ENCODE measurements at places on chromosomes 11 and 22.

DNA sequence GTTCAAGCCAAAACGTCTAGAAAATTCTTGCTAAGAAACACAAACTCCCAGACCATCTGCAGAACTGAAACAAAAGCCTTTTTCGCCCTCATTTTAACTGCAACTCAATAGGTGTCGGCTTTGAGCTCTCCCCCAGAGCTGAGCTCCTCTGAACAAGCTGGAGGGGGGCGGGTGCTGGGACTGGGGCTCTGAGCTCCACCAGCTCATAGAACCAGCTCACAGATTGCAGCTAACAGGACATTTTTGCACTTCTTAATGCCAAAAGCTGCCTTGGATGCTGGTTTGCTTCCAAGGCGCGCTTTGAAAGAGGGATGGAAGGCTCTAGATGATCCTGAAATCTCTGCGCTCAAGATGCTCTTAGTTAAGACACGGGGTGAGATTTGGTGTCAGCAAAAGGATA is 6.0 kb upstream of the YWHAH start:
- no peaks in the 10 kb centered on the region for H3K36me3 ChIP-seq
- H3K4me1 ChIP-seq = peaks cover 23% of the 10 kb centered on the region
- H3K4me3 ChIP-seq = no peak overlapping the region

- H3K27me3 ChIP-seq = no peaks in the 10 kb centered on the region
- H3K27ac ChIP-seq = no peak overlapping the region
- H3K36me3 ChIP-seq = no peaks in the 10 kb centered on the region
- no peak for DNase-seq
- no peak overlapping the region for H3K4me3 ChIP-seq
Observed at GRCh38 chr11:15558513-15559181, 443.9 kb downstream of the INSC start.

- no peak for DNase-seq
- no peak overlapping the region for H3K4me3 ChIP-seq
- H3K4me1 ChIP-seq = no peaks in the 10 kb centered on the region
- H3K36me3 ChIP-seq = no peaks in the 10 kb centered on the region
- H3K27me3 ChIP-seq = no peaks in the 10 kb centered on the region
Observed at GRCh38 chr11:11217289-11217928, 135.6 kb downstream of the CSNK2A3 start.

- H3K4me1 ChIP-seq = no peaks in the 10 kb centered on the region
- no peaks in the 10 kb centered on the region for H3K27me3 ChIP-seq
- H3K36me3 ChIP-seq = no peaks in the 10 kb centered on the region
- H3K27ac ChIP-seq = no peak overlapping the region
- no peak for DNase-seq
Observed at GRCh38 chr11:127023991-127024390, 23.4 kb upstream of the KIRREL3 start.

GRCh38 chr11:2679011-2679676 is 20.6 kb downstream of the KCNQ1OT1 start:
- no peak for DNase-seq
- no peak overlapping the region for H3K27ac ChIP-seq
- H3K27me3 ChIP-seq = no peaks in the 10 kb centered on the region
- no peak overlapping the region for H3K4me3 ChIP-seq
- peaks cover 25% of the 10 kb centered on the region for H3K36me3 ChIP-seq
- peaks cover 28% of the 10 kb centered on the region for H3K4me1 ChIP-seq

- H3K27ac ChIP-seq = no peak overlapping the region
- H3K36me3 ChIP-seq = no peaks in the 10 kb centered on the region
- no peaks in the 10 kb centered on the region for H3K4me1 ChIP-seq
Observed at GRCh38 chr11:71209181-71209580, 43.2 kb downstream of the SHANK2 start.

- no peaks in the 10 kb centered on the region for H3K27me3 ChIP-seq
- no peak overlapping the region for H3K4me3 ChIP-seq
- no peaks in the 10 kb centered on the region for H3K4me1 ChIP-seq
- H3K36me3 ChIP-seq = no peaks in the 10 kb centered on the region
Observed at GRCh38 chr11:91100427-91100826, 877.6 kb upstream of the CHORDC1 start.

DNA sequence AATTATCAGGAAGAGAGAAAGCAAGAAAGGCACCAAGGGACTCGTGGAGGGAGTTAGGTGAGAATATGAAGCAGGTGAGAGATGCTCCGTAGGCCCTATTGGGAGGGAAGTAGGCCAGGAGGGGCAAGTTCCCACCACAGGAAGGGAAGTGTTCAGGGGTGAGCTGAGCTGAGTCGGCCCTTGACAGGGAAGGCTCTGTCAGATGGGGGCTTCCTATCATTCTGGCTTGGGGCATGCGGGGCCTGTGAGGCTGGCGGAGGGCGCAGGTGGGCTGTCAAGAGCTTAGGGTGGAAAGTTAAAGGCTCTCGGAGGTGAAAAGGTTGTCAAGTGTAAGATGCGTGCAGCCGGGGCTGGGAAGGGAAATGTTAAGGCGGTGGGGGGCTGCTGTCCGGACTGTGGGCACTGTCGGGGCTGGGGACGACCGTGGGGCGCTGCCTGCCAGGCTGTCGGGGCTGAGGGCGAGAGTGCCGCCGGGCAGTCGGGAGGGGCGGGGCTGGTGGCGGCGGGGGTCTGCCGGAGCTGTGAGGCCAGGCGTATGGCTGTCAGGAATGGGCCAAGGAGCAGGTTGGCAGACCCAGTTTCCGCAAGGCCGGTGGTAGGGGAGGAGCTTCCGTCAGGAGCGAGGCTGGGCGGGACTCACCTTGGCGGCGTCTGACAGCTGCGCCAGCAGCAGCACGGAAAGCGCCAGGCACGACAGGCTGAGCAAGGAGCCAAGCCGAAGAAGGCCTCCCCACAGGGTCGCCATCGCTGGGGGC is 496 bp downstream of the TMEM9B start:
- no peaks in the 10 kb centered on the region for H3K27me3 ChIP-seq
- H3K4me3 ChIP-seq = peak overlapping the region; percentile 85
- H3K36me3 ChIP-seq = peaks cover 11% of the 10 kb centered on the region
- DNase-seq = no peak
- peak overlapping the region; percentile 98 for H3K27ac ChIP-seq

DNA sequence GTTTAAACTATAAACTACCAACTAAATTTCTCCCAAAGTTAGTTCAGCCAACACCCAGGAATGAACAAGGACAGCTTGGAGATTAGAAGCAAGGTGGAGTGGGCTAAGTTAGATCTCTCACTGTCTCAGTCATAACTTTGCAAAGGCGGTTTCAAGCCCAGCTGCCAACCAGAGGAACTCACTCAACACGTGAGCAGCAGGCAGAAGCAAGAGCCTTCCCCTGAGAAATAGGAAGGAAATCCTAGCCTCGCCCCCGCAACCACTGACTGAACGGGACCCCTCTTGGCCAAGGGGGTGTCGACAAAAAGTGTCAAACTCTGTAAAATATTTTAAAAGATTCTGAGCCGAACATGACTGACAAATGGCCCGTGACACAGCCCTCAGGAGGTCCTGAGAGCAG is 4.4 kb upstream of the KRTAP5-9 start:
- peaks cover 9% of the 10 kb centered on the region for H3K4me1 ChIP-seq
- no peak overlapping the region for H3K27ac ChIP-seq
- H3K27me3 ChIP-seq = no peaks in the 10 kb centered on the region
- H3K4me3 ChIP-seq = no peak overlapping the region
- peak; percentile 24 for DNase-seq

DNA sequence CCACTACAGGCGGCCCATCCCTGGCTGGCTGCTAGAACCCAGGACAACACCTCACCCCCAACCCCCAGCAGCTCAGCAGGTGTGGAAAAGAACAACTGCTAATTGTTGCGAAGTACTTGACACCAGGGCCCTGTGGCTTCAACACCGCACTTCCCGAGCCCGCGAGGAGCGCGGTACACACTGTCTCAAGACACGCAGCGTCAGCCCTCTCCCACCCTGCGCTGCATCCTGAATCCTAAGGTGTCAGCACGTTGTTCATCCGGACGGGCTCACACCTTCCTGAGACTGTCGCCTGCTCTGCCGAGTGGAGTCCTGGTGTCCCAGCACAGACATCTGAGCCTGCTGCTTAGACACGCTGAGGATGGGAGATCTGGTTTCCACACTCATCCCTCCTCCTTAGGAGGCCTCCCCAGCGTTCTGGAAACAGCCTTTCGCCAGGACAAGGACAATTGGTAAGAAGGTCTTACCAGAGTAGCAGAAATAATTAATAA is 1336.2 kb downstream of the BRD1 start:
- H3K27ac ChIP-seq = no peak overlapping the region
- H3K4me1 ChIP-seq = no peaks in the 10 kb centered on the region
- H3K36me3 ChIP-seq = no peaks in the 10 kb centered on the region
- no peak for DNase-seq
- H3K27me3 ChIP-seq = peaks cover 19% of the 10 kb centered on the region
- no peak overlapping the region for H3K4me3 ChIP-seq

- H3K27ac ChIP-seq = no peak overlapping the region
- H3K36me3 ChIP-seq = no peaks in the 10 kb centered on the region
- no peaks in the 10 kb centered on the region for H3K4me1 ChIP-seq
- no peaks in the 10 kb centered on the region for H3K27me3 ChIP-seq
- no peak for DNase-seq
- H3K4me3 ChIP-seq = no peak overlapping the region
Observed at GRCh38 chr11:32139896-32140520, 49.1 kb downstream of the RCN1 start.

GRCh38 chr22:30555282-30556210 is 9.0 kb upstream of the SEC14L6 start:
- DNase-seq = no peak
- H3K36me3 ChIP-seq = no peaks in the 10 kb centered on the region
- no peaks in the 10 kb centered on the region for H3K4me1 ChIP-seq
- H3K27me3 ChIP-seq = no peaks in the 10 kb centered on the region
- H3K27ac ChIP-seq = no peak overlapping the region
- no peak overlapping the region for H3K4me3 ChIP-seq

GRCh38 chr11:1752907-1753228 is 2.5 kb upstream of the IFITM10 start:
- H3K36me3 ChIP-seq = peaks cover 57% of the 10 kb centered on the region
- H3K4me1 ChIP-seq = peaks cover 93% of the 10 kb centered on the region
- H3K4me3 ChIP-seq = no peak overlapping the region

- no peak overlapping the region for H3K27ac ChIP-seq
- H3K36me3 ChIP-seq = no peaks in the 10 kb centered on the region
- H3K27me3 ChIP-seq = no peaks in the 10 kb centered on the region
- H3K4me1 ChIP-seq = no peaks in the 10 kb centered on the region
Observed at GRCh38 chr11:94932503-94932902, 40.9 kb downstream of the CWC15 start.

DNA sequence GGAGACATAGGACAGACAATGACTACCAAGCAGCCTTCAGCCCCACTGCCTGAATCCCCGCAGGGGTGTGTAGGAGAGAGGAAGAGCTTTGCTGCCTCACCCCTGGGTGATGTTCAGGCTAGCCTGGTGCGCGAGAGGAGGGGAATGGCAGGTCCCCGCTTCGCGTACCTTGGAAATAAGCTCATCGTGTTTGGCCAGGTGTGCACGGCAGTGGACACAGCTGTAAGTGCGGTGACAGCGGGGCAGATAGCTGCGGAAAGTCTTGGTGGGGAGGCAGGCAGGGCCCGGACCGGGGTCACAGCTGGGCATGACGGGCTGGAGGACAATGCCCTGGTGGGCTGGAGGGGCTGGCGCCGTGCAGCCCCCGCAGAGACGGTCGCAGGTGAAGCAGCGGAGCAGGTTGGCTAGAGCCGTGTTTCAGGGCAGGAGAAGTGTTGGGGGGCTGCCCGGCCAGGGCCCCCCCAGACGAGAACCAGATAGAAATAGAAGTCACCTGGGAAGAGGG is 2.9 kb downstream of the YPEL4 start:
- DNase-seq = no peak
- H3K27me3 ChIP-seq = peaks cover 42% of the 10 kb centered on the region
- H3K4me3 ChIP-seq = no peak overlapping the region

DNA sequence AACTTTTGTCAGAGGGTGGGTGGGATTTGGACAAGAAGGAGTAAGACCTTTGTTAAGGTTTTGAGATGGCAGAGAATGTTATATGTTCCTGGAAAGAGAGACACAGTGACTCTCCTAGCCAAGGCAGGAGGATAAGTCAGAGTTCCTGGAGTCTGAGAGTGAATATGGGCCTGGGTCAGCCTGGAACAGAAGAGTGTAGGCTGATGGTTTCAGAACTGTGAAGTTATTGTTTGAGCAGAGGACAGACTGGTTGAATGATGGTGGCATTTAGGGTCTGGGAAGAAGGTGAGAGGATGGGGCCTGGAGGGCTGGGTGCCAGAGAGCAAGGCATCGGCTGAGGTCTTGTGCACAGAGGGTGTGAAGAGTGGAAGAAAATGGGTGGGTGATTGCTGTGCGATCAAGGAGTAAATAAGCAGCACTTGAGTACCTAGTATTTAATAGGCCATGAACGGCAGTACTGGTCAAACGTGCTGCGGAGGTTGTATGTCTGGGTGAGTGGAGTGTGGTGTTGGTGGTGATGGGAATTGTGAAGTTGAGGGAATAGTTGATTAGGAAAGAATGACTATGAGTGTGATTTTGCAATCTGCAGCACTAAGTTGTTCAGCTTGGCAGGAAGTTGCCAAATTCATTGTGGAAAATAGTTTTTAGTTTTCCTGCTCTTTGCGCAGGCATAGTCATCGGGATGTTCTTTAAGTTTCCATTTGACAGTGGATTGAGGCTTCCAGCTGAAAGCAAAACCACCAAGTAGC is 1.8 kb downstream of the PANX1 start:
- peak overlapping the region; percentile 34 for H3K27ac ChIP-seq
- peak; percentile 82 for DNase-seq
- peaks cover 62% of the 10 kb centered on the region for H3K4me1 ChIP-seq
- H3K27me3 ChIP-seq = no peaks in the 10 kb centered on the region
- H3K4me3 ChIP-seq = peak overlapping the region; percentile 88

DNA sequence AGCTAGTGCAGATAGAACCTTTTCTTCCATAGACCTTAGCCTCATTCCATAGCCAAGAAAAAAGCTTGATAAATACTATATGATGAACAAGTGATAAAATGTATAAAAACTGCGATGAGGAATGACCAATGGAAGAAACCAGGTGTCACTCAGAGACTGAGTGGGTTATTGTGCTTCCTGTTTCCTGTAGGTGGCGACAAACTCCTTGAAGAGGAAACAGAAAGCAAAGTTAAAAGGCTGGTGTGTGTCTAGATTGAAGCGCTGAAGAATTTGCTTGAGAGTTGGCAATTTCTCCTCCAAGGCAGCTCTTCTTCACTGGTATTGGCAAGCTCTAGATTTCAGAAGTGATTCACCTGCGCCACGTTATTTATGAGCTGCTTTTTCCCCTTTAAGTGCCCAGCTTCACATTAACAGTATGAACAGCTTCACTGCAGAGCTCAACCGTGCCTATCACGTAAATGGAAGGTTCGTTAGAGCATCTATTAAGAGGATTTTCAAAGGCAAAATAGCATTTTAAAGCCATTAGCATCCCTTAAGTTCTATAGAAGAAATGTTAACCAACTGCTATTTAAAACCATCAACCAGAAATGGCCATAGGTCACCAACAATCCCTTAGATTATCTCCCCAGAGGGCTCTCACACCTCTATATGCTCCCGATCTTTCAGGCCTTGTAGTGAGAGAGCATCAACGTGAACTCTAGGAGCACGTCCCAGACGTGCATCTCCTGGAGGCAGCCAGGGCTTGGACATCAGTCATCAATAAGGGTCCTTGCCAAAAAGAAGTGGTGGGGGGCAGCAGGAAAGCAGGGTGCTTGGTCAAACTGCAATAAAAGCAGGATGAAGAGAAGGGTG is 179.4 kb downstream of the CADM1 start:
- DNase-seq = peak; percentile 6
- no peak overlapping the region for H3K27ac ChIP-seq
- H3K36me3 ChIP-seq = no peaks in the 10 kb centered on the region
- H3K4me3 ChIP-seq = no peak overlapping the region

Measured in CD14-positive monocyte (primary cell).